ENCODE measurements at places on chromosomes 16 and 17.

- H3K27me3 ChIP-seq: no peaks in the 10 kb centered on the region
- DNase-seq: no peak
- no peak overlapping the region for H3K4me3 ChIP-seq
- no peaks in the 10 kb centered on the region for H3K36me3 ChIP-seq
- no peak overlapping the region for H3K27ac ChIP-seq
Observed at GRCh38 chr17:70499067-70499786, 329.9 kb downstream of the KCNJ2 start.

- H3K27ac ChIP-seq: no peak overlapping the region
- H3K4me1 ChIP-seq: no peaks in the 10 kb centered on the region
- H3K27me3 ChIP-seq: peaks cover 3% of the 10 kb centered on the region
- H3K36me3 ChIP-seq: no peaks in the 10 kb centered on the region
Observed at GRCh38 chr17:6435968-6436367, 1.0 kb upstream of the AIPL1 start.

DNA sequence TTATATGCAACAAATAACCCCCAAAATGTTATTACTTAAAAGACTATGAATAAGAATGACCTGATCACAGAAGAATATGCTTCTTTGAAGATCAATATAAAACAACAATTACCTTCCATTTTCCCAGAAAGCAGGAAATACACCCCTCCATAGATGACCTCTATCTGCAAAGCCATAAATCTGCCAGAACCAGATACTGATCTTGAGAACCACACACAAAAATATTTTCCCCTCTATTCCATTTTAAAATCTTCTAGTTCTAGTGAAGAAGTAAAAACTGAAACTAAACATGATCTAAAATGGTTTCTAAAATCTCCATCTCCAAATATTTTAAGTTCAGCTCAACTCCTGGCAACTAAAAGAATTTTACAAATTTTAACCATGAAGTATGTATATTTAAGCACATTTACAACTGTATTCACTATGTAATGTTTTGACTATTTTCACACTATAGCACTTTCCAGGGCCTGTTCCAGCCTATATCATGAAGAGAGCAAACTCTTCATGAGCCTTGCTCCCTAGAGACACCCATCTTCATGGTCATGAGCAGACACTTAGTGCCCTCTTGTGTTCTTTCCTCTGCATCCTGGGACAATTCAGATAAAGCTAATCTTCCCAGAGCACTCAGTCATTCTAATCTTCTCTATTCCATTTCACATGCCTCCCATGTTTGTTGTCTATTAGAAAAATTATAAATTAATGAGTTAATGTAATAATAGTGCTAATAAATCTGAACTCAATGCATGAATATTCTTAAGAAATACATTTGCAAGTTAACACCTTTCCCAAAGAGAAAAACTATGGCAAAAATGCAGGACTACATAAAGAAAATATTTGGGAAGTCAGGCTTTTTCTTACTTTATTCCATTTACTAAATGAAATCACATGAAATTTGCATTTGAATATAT lies 87.0 kb downstream of the HELZ start:
- no peak for DNase-seq
- peaks cover 15% of the 10 kb centered on the region for H3K36me3 ChIP-seq
- no peak overlapping the region for H3K27ac ChIP-seq
- peaks cover 4% of the 10 kb centered on the region for H3K4me1 ChIP-seq

GRCh38 chr16:12240036-12240435 lies 263.5 kb downstream of the SNX29 start:
- no peaks in the 10 kb centered on the region for H3K27me3 ChIP-seq
- no peak overlapping the region for H3K4me3 ChIP-seq
- no peaks in the 10 kb centered on the region for H3K36me3 ChIP-seq
- H3K27ac ChIP-seq: no peak overlapping the region
- H3K4me1 ChIP-seq: peaks cover 16% of the 10 kb centered on the region

DNA sequence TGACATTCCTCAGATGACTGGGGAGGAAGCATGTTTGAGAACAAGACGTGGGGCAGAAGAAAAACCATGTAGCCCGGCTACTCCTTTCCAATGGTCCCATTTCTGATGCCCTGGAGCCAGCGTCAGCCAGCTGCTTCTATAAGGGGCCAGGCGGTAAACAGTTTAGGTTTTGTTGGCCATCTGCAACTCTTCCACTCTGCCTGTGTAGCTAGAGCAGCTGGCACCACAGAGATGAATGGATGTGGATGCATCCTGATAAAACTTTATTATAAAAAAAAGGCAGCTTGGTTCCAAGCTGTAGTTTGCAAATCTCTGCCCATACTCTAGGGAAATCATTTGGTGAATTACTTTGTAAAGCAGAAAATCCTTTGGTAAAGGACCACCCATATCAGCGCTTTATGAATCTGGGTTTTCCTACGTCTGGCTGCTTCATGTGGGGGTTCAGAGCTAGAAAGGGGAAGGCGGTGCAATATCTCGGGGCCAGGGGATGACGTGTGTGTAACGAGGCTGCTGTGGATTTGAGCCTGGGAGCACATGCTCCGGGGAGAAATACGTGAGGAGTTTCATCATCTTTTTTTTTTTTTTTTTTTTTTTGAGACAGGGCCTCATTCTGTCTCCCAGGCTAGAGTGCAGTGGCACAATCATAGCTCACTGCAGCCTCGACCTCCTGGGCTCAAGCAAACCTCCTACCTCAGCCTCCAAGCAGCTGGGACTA lies 3.4 kb upstream of the SRL start:
- peaks cover 4% of the 10 kb centered on the region for H3K36me3 ChIP-seq
- no peak for DNase-seq
- peaks cover 10% of the 10 kb centered on the region for H3K27me3 ChIP-seq
- peaks cover 10% of the 10 kb centered on the region for H3K4me1 ChIP-seq
- H3K4me3 ChIP-seq: no peak overlapping the region

DNA sequence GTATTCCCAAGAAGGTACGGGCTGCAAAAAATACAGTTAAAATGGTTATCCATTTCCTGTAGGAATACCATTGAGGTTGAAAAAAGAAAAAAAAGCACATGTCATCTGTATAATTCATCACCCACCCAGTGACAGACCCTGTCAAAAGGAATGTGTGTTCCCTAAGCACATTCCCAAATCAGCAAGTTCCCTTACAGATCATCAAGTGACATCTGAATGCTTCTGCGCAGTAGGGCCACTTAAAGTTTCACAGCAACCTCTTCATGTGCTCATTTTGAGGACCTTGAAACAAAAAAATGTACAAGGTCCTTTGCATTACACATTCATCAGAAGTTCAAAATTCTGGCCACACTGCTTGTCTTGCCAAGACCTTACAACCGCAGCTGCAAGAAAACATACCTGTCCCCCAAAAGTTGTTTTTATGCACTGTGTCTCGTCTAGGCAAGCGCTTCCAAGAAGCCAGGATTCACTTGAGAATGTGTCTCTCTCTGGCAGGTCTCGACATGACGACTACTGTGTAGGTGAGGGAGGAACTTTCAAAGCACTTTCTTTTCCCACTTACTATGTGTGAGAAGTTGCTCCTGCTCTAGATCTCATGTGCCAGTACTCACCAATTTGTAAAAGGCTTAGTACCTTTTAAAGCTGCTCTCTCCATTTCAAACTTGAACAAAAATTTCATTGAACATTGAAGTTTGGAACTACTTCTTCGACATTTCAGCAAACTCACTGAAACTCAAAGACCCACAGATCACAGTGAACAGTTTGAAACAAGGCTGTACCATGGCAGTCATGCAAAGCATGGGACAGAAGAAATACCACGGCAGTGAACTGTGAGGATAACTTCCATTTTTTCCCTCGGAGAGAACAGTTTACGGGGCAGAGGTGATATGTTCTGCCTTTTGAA lies 4.3 kb upstream of the POLG2 start:
- H3K4me3 ChIP-seq: peak overlapping the region; percentile 88
- peaks cover 33% of the 10 kb centered on the region for H3K27me3 ChIP-seq
- DNase-seq: no peak
- H3K4me1 ChIP-seq: peaks cover 77% of the 10 kb centered on the region
- H3K36me3 ChIP-seq: peaks cover 80% of the 10 kb centered on the region

- H3K36me3 ChIP-seq: no peaks in the 10 kb centered on the region
- peaks cover 2% of the 10 kb centered on the region for H3K4me1 ChIP-seq
- no peak overlapping the region for H3K4me3 ChIP-seq
- peaks cover 1% of the 10 kb centered on the region for H3K27me3 ChIP-seq
- no peak overlapping the region for H3K27ac ChIP-seq
Observed at GRCh38 chr17:76232342-76232741, 8.0 kb downstream of the RNF157 start.

DNA sequence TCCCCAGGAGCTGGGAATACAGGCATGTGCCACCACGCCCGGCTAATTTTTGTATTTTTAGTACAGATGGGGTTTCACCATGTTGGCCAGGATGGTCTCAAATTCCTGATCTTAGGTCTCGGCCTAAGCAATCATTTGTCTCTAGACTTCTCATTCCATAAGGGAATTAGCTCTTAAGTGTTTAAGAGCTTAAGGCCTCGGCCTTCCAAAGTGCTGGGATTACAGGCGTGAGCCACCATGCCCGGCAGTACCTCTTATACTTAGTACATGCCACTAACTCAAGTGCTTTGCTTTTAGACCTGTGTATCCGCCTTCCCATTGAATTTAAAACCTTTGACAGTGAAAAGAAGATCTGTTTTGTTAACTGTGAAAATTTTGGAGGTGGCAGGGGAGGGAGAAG lies 16.6 kb upstream of the IL21R start:
- H3K4me1 ChIP-seq: no peaks in the 10 kb centered on the region
- H3K27me3 ChIP-seq: no peaks in the 10 kb centered on the region
- no peak overlapping the region for H3K4me3 ChIP-seq
- DNase-seq: no peak
- no peak overlapping the region for H3K27ac ChIP-seq
- H3K36me3 ChIP-seq: no peaks in the 10 kb centered on the region

GRCh38 chr17:17754719-17755686 lies 73.7 kb downstream of the RAI1 start:
- H3K27ac ChIP-seq: no peak overlapping the region
- no peak overlapping the region for H3K4me3 ChIP-seq
- DNase-seq: no peak

DNA sequence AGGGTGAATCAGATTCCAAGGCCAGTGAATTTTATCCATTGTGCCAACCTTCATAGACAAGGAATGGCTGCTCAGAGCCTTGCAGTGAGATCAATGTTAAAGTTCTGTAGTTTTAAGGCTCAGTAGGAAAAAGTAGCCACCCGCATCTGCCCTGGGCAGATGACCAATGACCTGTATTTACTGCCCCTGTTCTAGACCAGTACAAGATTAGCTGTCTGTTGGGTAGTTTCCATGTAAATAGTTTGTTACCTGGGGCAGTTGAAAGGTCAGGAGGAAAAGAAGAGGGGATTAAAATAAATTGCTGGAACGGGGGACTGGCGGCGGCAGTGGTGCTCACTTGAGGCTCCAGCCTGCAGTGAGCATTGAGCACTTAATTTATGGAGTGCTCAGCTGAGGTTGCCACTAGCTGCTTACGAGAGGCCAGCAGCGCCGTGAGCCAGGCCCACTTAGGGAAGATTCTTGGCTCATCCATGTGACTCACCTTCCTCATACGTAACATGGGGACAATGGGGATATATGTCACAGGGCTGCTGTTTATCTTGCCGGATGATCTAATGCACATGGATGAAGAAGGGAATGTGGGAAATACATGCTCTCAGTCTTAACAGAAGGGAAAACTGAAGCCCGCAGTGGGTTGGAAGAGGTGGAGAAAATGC lies 10.7 kb upstream of the NOS2 start:
- DNase-seq: no peak
- no peaks in the 10 kb centered on the region for H3K36me3 ChIP-seq
- H3K27me3 ChIP-seq: peaks cover 3% of the 10 kb centered on the region
- no peak overlapping the region for H3K4me3 ChIP-seq
- no peak overlapping the region for H3K27ac ChIP-seq

DNA sequence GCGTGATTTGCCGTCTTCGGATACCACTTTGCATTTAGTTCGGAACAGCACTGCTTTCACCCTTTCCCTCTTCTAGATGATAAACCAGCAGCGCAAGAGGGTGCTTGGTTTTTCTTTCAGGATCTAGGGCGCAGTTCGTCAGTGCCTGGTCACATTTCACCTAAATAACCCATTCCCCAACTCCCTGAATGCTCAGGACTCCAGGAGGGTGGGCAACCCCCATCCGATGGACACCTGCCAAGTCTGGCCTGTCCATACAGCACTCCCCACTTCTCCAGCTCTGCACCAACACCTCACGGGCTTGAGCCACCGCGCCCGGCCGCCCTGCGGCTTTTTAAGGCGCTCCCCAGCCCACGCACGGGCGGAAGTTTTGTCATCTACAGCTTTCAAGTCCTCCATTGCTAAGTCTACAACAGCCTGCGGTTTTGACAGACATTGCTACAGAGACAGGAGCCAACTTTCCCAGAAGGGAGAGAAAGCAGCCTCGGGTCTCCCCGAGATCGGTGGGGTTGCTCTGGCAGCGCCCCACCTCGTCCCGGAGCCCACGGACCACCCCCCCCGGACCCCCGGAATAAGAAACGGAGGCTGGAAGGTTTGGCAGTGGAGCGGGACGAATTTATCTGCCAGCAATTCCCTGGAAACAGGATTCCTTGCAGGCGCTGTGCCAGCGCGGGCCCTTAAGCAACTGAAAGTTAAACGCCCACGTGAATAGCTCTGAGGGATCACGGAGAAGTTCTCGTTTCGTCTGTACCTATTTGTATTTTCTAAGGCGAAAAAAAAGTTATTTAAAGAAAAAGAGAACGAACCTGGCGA lies 38.6 kb upstream of the SLFN13 start:
- H3K4me1 ChIP-seq: peaks cover 5% of the 10 kb centered on the region
- no peak overlapping the region for H3K27ac ChIP-seq
- DNase-seq: no peak
- peaks cover 18% of the 10 kb centered on the region for H3K27me3 ChIP-seq
- peak overlapping the region; percentile 80 for H3K4me3 ChIP-seq
